Caco-2 (cell line): ENCODE measurements at places on chromosomes 4 and X.

- no peak for DNase-seq
These were observed 5.3 kb downstream of the EDA2R start for GRCh38 chrX:66633541-66633940.

GRCh38 chr4:99844048-99844447 is 27.4 kb downstream of the DAPP1 start:
- DNase-seq, result no peak

DNA sequence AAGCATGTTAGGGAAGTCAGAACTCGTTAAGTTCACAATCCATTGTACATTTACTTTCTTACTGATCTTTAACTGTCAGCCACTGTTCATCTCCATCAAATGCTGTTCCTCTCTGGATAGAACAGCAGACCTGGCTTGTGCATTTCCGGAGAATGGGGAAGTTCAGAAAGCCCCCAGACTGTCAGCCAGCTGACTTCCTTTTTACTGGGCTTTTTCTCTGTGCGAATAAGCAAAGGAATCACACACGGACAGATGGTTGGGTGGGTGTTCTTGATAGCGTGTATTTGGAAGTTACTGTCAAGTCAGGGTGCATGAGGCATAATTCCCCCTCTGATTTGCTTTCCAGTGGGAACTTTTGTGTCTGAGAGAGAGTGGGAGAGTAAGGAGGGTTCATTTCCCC is 56.8 kb downstream of the TSPAN7 start:
- DNase-seq, result no peak

- DNase-seq, result no peak
These were observed 70.1 kb downstream of the IL15 start for GRCh38 chr4:141706445-141706844.

GRCh38 chr4:171024720-171025303 is 788.4 kb upstream of the GALNTL6 start:
- no peak for DNase-seq

GRCh38 chr4:76470532-76470931 is 35.5 kb downstream of the SHROOM3 start:
- DNase-seq, result no peak

- no peak for DNase-seq
These were observed 1.2 kb downstream of the TADA2B start for GRCh38 chr4:7044137-7044930.

DNA sequence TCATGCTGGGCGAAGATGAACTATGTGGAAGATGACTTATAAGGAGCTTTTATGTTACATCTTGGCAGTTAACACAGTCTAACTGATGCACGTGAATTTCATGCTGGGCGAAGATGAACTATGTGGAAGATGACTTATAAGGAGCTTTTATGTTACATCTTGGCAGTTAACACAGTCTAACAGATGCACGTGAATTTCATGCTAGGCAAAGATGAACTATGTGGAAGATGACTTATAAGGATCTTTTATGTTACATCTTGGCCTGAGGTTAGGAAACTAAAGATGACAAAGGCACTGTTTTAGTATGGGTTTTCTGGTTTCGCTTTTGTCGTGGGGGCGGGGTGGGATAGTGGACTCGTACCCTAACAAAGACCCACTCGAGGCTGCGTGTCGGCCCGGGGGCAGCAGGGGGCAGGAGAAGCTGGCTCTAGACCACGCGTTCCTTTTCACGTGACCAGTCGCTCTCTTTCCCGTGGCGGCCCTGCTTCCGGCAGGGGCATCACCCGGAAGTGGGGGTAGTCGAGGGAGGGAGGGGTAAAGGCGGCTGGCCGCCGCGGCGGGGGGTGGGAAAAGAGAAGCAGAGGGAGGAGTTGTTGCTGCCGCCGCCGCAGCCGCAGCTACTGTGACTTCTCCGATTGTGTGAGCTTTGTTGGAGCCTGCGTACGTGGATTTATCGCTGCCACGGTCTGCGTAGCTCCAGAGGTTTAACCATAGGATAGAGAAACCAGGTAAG is at the start of gene ATP7A:
Gene ATP7A (plus strand): TSS at position 586 of the 733 bp plus-strand sequence. CDS start 60,949 bp downstream, outside the sequence.
- peak; percentile 88 for DNase-seq

GRCh38 chr4:174591243-174592021 is 69.1 kb upstream of the HPGD start:
- no peak for DNase-seq

GRCh38 chr4:4379540-4380087 is 7.3 kb upstream of the NSG1 start:
- DNase-seq, result no peak
